Activated CD8-positive, alpha-beta memory T cell treated with anti-CD3 and anti-CD28 coated beads for 1 hour (primary cell): ENCODE measurements at places on chromosomes 11 and 22.

- DNase-seq = no peak
Observed at GRCh38 chr11:126312961-126313360, 9.1 kb downstream of the DCPS start.

DNA sequence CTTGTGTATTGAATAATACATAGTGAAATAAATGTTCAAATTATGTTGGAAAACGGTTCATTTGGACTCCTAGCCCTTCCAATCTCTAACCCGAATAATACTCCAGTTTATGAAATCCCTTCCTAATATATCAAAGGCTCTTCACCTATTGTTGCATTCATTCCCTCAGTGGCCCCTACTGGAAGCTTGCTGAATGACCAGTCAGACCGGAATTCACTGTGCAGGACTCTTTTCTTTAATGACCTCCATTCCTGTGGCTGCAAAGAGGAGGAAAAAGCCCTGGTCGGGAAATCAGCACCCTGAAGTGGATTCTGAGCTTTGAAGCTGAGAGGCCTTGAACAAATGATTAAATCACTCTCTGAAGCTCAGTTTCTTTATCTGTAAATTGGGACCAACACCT is 19.1 kb upstream of the RCN1 start:
- DNase-seq = no peak

DNA sequence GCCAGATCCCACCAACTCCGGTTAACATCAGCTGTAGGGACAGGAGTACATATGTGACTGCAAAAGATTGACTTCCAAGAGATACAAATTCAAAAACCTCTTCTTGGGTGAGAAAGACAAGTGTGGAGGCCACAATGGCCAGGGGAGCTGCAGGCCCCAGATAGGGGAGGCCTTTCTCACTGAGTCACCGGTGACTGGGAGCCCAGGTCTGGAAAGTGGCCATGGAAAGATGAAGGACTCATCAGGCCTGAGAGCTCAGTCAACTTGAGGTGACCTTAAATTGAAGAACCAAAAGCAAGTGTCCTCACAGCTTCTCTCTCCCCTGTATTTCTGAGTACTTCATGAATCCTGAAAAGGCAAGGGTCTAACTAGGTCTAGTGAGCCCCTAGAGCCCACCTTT is 90.4 kb upstream of the CLPB start:
- DNase-seq = no peak

DNA sequence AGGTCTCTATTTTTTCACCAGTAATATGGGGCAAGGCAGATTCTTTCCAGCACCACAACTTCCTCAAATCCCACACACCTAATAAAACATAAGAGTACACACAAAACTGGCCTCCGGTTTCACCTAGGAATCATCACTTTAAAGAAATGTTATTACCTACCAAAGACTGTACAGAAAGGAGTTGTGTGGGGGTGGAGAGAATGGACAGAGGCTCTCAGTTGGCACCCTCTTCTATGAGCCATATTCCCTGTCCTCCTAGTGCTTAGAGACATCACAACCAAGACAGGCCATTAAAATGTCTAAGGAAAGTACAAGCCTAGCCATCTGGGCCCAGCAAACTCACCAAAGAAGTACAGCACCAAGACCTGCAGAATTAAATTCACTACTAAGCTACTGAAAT is 56.1 kb downstream of the RBFOX2 start:
- DNase-seq = no peak
